ENCODE measurements at places on chromosomes 1 and 21. TPM values are rescaled to one million over a fixed set of nuclear protein-coding genes. Genes with fewer than 3 reads are reported as not detected.

GRCh38 chr1:228059634-228060457 is 22.7 kb upstream of the ARF1 start:
- peak; percentile 86 for ATAC-seq

DNA sequence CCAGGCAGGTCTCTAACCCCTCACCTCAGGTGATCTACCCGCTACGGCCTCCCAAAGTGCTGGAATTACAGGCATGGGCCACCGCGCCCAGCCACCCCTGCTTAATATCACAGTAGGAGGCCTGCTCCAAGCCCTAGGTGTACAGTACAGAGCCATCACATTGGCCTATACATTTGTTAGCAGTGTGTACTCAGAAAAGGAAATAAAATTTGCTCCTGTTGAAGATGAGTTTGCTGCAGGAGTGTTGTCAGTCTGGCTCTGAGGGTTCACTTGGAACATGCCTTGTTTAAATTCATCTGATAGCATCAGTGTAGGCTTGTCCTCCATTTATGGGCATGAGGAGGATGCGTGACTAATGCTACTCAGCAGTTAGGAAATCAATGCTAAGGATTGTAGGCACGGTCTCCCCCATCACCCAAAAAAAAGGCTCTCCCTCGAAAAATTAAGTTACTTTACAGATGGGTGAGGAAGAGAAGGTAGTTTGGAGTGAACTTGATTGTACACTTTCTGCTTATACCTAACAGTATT is 4.6 kb upstream of the ENAH start:
- ATAC-seq = no peak

DNA sequence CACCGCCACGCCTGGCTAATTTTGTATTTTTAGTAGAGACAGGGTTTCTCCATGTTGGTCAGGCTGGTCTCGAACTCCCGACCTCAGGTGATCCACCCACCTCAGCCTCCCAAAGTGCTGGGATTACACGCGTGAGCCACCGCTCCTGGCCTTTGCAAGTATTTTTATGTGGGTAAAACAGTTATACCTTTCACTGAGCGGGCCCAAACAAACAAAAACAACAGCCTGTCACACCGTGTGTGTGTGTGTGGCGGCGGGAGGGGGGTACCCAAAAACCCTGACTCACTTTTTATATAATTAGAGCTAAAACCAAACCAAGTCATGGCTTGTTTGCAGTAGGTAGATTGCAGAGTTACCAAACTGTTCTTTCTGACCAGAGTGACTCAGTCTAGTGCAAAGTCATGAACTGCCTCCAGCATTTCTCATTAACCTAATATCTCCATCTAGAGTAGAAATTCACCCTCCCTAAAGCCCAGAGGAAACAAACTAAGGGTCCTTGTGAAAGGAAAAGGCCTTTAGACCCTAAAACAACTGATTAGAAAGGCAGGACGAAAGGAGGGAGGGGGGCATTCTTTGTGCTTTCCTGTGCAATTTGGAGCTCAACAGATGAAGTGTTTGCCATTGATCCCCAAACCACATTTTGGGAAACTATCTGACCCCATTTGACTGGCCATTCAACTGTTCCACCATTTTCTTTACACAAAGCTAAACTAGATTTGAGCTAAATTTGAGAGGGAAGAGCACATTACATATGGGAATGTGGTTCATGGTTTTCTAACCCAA is 181.0 kb downstream of the DHRS3 start:
- ATAC-seq = peak; percentile 23

DNA sequence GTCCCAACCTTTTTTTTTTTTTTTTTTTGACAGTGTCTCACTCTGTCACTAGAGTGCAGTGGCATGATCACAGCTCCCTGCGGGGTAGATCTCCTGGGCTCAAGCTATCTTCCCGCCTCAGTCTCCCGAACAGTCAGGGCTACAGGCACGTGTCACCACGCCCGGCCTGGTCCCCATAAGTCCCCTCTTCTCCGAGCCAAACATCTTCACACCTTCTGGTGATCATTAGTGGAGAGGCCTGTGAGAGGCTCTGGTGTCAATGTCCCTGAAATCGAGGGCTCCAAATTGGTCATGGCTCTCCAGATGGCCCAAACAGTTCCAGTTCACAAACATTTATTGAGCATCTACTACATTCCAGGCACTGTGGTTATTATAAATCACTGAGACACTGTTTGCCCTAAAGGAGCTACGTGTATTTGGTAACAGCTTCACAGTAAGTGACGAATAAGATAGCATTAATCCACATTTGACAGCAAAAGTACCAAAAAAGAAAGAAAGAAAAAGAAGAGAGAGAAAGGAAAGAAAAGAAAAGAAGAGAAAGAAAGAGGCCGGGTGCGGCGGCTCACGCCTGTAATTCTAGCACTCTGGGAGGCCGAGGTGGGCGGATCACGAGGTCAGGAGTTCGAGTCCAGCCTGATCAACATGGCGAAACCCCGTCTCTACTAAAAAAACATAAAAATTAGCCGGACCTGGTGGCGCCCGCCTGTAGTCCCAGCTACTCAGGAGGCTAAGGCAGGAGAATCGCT is 867 bp upstream of the TIMM17A start:
- ATAC-seq = no peak

DNA sequence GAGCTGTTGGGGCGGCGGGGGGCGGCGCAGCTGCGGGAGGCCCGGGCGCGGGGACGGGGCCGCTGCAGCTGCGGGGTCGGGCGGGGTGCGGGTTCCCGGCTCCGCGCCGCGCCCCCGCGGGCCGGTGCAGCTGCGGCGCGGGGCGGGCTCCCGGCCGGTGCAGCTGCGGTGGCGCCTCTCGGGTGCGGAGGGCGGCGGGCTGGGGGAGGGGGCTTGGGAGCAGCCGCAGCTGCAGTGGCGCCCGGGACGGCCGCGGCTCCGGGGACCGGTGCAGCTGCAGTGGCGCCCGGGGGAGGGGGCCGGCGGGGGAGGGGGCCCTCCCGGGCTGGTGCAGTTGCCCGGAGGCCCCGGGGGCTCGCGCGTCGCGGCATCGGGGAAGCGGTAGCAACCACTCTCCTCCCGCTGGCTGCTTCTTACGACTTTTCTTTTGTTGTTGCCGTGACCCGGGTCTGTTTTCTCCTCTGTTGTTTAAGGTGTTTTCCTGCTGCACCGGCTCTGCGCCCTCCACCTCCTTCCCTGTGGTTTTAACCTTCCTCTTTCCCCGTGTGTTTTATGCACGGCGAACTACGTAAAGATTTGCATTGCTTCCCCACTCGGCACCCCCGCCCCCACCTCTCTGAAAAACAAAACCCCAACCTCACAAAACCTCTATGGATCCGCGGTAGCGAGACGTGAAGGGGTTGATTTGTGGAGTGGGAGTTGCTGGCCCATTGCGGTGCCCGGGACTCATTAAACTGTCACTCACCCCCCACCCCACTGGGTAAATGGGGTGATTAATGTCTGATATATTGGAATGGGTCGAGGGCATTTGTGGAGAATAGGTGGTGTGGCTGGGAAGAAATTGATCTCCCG is 1.7 kb upstream of the ZBTB18 start:
- ATAC-seq = no peak

DNA sequence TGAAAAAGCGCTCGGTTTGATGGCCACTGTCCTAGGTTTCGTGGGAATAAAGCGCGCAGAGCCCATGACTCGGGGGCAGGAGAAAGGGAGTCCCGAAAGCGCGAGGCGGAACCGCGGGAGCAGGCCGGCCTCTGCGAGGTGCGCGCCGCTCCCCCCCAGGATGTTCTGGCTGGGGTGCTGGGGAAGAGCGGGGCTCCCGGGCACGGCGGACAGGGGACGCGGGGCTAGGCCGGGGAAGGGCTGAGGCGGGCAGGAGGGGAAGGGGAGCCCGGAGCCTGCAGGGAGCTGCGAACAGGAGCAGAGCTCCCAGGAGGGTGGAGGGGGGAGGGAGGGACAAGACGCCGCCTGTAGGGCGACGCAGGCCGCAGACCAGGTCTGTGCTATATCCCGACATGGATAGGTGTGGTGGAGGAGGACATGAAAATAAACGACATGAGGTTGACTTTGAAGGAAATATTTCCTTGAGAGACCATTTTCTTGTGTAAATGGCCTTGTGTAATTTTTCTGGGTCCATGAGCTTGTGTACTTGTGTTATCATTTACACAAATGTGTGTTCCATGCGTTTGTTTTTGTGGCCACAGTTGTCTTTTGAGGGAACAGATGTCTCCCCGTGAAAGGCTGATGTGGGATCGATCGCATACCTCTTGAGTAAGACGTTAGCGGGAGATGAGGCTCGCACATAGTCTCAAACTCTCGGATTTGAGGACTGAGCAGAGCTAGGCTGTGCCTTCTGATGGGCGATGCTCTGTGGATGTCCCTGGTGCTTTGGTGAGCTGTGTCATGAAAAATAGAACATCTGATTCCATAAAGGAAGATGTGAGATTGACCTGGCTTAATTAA is 1.3 kb downstream of the PCNT start:
- ATAC-seq = peak; percentile 2

- ATAC-seq = peak; percentile 53
These were observed 754 bp upstream of the LSS start for GRCh38 chr21:46229133-46229922.

GRCh38 chr1:24452922-24453485 is 37.4 kb downstream of the NIPAL3 start:
- no peak for ATAC-seq

DNA sequence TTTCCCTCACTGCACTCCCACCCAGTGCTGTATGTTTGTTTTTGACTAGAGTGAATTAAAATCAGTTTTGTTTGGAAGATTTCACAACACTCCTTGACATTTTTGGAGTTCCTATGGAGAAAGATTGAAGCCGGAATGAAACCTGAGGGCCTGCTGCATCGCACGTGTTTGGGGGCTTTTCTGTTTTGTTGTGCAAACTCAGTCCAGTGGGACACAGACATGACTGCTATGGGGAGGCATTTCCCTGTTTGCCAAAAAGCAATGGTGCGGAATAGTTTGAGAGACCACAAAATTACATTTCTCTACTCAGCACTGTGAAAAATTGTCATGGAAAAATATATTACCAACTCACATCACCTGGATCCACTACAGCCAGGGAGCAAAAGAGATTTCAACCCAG is 43.8 kb upstream of the KCNE2 start:
- ATAC-seq = no peak

- no peak for ATAC-seq
These were observed 322.4 kb downstream of the SETD4 start for GRCh38 chr21:35737899-35738346.

DNA sequence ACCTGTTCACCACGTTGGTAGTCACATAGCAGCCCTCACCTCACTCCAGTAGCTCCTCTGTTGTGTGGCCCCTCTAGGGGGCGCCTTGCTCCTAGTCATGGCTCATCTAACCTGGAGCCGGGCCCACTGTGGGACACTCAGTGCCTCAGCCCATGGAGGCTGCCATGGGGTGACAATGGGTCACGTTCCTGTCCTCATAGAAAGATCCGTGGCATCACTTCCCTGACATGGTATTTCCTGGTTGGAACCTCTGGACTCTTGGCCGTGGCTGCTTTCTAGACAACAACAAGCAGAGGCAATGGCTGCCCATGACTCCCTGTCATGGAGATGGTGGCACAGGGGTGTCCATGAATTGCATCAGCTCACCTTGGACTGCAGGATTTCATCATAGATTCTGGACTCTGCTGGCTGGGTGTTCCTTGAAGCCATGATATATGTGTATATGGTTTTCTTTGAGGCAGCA is 27.5 kb upstream of the SLAMF6 start:
- ATAC-seq = peak; percentile 90

DNA sequence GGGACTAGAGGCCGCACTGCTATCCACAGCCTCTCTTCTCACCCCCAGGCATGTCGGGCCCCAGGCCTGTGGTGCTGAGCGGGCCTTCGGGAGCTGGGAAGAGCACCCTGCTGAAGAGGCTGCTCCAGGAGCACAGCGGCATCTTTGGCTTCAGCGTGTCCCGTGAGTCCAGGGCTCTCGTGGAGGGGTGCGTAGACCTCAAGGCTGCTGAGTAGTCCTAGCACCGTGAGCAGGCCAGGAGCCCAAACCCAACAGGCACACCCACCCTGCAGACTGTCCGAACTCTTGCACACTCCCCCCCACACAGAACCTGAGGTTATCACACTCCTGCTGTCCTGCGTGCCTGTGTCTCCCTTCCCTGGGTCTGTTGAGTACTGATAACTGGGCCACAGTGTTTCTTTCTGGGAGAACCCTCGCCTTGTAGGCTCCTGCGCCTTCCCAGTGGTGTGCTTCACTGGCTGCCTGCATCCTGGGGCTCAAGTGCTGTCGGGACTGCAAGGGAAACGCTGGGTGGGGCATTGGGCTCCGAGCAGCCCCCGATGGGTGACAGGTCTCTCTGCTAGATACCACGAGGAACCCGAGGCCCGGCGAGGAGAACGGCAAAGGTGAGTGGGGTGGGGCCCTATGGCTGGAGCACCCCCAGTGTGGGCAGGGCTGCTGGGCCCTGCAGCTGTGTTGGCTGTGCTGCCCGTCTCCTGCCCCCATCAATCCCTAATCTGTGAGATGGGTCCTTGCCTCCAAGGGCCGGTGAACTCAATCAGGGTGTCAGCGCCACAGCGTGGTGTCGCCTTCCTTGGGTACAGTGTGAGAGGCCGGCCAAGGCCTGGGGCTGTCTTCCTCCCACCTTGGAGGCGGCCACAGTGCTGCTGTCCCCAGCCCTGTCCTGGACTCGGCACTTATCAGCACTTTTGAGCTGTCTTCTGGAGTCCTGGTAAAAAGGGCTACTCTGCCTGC is 4.0 kb upstream of the GJC2 start:
- ATAC-seq = no peak

DNA sequence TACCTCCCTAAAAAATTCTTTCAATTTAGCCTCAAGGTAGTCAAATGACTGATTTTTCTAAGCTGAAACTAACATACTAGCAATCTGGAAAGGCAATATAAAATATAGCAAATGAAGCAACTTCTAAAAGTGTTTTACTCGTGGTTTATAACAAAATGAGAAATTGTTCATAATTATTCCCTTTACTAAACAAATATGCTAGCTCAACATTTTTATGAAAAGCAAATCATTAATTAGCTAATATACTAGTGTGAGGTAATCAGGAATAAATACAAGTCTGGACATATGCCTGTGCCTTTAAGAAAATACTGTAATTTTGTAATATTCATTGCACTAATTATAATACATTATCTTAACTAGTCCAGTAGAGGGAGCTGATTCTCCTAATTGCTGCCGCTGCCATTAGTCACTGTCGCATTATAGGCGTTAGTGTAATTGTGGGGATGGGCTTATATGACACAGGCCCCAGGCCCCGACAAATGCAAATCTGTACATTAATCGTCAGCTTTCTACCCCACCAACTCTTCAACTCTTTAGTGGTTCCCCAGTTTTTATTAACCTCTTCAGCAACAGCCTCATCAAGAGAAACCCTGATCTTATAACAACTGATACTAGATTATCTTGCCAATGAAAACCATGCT is 160.9 kb downstream of the GABPA start:
- peak; percentile 59 for ATAC-seq

LORICRIN gene
- not detected for total RNA-seq

PLA2G2F gene
- not detected for total RNA-seq

CBR3 gene
- 19.7 TPM for total RNA-seq

FAM131C gene
- 0.69 TPM for total RNA-seq
